ENCODE measurements at places on chromosomes 16 and 17.

GRCh38 chr17:39676198-39676819 lies 8.1 kb downstream of the PNMT start:
- DNase-seq = peak; percentile 54

DNA sequence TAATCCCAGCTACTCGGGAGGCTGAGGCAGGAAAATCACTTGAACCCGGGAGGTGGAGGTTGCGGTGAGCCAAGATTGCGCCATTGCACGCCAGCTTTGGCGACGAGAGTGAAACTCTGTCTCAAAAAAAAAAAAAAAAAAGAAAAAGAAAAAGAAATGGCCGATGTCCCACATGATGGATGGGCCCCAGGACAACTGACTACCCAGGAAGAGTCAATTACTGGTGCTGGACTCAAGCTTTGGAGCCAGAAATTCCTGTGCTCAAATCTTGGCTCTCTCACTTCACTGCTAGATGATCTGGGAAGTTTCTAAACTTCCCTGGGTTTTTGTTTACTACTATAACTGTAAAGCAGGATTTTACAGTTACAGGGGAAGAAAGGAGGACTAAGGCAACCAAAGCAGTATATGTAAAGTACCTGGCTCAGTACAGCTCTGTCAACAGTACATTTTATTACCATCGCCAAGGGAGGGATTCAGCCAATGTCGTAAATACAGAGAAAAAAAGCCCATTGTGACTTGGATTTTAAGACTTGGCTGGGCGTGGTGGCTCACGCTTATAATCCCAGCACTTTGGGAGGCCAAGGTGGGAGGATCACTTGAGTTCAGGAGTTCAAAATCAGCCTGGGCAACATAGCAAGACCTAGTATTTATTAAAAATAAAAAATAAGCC lies 11.9 kb downstream of the C16orf86 start:
- no peak for DNase-seq

- DNase-seq = no peak
These were observed 4.4 kb downstream of the COPRS start for GRCh38 chr17:31854672-31855071.

DNA sequence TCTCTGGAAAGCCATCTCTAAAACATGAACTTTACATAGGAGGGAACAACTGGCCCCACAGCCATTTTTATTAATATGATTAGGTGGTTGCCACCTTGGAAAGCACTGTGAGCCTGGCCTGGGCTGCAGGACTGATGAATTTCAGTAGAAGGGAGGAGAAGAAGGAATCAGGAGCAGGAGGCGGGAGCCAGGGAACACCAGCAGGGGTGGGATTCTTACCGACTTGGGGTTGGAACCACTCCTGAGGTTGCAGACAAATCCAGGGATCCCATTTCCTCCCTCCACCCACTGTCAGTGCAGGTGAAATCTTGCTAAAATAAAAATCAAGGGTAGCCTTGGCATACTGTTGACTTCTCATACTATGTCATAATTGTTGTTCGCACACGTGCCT lies 16.9 kb upstream of the MAP3K14 start:
- no peak for DNase-seq

- no peak for DNase-seq
These were observed 32.4 kb upstream of the CDYL2 start for GRCh38 chr16:80836846-80837245.

DNA sequence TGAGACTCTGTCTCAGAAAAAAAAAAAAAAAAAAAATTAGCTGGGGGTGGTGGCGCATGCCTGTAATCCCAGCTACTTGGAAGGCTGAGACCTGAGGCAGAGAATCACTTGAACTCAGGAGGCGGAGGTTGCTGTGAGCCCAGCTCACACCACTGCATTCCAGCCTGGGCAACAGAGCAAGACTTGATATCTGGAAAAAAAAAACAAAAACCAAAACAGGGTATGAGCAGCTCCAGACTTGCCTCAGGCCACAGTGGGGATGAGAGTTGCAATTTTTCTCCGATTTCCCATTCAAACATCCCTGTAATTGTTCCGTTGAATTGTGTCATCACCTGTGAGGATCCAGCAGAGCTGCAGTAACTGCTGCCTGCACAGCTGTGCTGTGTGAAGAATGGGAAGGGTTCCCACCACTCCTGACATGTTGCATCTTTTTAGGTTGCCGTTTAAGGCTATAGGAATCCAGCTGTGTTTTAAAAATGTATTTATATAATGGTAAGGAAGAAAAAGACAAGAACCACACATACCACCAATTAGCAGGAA lies 150.0 kb downstream of the VPS53 start:
- no peak for DNase-seq

DNA sequence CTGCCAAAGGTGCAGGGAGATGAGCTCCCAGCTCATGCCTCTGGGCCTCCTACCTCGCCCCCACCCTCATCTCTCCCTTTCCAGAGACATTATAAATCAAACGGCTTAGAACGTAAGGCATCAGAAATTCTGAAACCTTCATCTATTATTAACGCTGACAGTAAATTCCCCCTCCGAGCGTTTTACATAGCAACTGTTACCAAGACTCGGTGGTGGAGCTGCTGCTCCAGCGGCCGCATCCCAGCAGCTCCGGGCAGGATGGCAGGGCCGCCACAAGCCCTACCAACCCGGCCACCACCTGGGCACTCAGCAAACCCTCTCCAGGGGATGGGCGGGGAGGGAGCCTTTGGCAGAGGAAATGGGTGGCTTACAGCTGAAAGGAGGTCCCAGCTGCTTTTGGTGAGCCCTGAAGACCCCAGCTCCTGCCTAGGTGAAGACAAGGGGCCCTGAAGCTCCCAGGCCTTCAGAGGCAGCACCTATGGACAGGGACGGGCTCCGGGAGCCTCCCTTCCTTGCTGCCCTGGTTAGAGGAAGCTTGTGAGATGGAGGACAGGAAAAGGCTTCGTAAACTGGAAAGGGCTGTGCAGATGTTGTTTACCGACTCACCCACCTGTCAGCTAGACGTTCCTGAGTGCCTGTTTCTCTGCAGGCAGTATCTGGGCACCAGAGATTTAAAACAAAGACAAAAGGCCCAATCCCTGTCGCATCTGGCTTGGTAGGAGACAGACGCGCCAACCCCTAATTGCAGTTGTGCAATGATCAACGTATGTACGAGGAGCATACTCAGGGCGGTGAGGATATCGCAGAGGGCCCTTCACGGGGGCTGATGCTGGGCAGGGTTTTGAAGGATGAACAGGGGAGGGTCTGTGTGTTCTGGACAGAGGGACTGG lies 76.9 kb downstream of the RAI1 start:
- DNase-seq = no peak

DNA sequence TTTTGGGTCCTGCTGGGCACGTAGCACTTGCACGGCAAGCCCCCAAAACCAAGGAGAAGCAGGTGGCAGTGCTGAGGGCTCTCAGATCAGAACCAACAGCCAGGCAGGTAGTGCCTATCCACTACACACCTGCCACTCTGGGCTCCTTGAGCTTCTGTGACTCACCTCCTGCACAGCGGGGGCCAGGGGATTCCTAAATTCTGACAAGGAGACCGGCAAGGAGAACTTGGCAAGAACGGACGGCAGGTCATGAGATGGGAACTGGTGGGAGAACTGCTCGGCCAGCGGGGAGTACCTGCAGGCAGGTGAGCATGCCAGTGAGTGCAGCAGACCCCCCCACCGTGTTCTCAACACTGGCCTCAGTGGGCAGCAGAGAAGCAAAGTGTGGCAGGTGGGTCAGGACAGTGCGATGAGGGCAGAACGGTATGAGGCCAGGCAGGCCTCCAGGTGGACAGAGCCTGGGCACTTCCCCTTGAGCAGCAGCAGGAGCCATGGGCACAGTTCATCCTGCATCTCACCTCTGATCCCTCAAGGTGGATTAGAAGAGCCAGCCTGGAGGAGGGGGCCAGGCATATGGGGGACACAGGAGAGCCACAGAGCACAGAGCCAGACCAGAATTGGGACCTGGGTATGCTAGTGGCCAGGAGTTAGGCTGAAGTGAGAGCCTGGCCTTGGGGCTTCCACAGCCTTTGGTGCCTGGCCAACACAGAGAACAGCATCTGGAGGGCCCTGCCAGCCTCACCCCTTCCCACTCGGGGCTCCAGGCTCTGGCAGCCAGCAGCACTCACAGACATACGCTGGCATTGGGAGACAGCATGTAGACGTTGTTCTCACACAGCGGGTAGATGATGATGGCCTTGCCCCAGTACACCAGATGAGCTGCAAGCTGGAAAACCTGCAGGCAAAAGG lies 14.7 kb downstream of the MPG start:
- DNase-seq = no peak

GRCh38 chr17:47836601-47837000 lies 4.5 kb downstream of the SCRN2 start:
- DNase-seq = no peak

DNA sequence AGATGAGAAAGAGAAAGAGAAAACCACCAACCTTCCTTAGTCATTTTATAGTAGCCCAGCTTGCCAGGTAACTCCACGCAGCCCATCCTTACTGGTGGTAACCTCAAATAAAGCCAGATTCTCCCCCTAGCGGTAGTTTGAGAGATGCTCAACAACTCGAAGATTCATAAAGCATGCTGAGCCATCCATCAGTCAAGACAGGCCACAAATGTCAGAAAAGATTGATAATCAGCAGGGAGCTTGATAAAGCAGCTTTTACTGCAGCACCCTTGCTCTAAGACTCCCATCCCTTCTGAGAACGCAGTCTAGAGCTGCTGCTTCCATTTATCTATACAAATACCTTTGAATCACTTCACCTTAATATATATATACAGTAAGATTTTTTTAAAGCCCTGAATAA lies 451.5 kb upstream of the HSBP1 start:
- peak; percentile 44 for DNase-seq

DNA sequence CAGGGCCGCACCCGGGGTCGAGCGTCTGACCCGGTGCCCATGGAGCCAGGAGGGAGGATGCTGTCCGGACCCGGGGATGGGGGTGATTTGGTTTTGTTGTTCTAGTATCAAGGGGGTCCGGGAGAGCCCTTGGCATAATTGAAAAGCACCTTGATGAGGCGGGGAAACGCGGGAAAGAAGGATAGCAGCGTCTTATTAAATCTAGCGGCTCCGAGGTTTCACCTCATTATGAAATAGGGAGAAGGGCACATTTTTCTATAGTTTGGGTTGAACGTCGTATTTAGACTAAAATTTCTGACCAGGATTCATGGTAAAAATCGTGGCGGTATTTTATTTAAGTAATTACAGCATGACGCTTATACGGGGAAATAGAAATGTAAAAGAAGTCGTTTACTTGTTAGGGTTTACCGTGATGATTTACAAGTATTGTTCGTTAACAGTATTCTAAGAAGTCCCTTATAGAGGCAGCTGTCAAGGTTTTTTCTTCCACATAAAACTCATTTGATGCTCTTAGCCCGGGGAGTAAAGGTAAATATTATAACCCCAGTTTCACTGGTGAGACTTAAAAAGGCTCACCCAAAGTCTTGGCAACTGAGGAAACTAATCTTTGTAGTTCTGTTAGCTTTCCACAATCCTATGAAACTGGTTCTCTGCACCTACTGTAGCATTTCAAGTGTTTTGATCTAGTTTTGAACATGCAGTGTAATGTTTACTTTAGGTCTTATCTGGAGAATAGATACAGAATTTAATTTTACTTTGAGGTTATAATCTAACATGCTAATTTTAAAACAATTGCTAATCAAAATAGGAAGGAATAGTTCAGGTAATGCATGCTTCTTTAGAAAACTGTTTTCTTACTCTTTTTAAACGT lies 756 bp downstream of the LUC7L3 start:
- DNase-seq = no peak

GRCh38 chr16:22692916-22693637 lies 120.9 kb upstream of the HS3ST2 start:
- no peak for DNase-seq

GRCh38 chr16:2295056-2295798 lies 27.3 kb upstream of the RNPS1 start:
- no peak for DNase-seq

DNA sequence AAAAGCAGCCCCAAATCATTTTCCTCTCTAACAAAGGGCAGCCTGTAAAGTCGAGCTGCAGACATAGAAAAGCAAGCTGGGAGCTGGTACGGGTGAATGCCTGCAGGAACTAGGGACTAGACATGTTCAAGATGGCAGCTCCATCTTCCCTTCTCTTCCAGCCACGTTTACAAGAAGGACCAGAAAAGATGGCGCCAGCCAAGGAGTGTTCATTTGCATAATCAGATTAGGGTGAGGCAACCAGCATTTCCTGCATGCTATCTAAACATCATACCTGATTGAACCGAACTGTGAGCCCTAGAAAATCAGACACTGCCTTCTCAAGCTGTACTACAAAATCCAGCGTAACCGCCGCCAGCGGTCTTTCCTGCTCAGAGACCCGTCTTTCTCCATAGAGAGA lies 896.8 kb downstream of the CDH11 start:
- no peak for DNase-seq

GRCh38 chr17:73820686-73821448 lies 176.6 kb upstream of the SDK2 start:
- DNase-seq = no peak

DNA sequence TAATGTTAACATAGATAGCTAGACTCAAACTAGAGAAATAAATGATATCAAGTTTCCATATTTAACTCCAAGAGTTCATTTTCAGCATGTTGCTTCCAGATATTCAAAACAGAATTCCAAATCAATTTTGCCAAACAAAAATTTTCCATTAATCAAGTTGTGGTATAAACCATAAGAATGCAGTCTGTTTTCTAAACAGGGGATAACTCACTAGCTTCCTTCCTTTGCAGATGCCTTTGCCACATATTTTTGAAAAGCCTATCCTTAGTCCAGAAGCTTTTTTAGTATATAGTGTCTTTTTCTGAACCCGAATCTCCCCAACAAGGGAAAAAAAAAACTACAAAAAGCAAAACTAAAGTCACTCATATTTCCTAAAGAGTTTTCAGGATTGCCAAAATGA lies 61.5 kb downstream of the HELZ start:
- DNase-seq = no peak

GRCh38 chr16:20410121-20410723 lies 888 bp downstream of the ACSM5 start:
- peak; percentile 22 for DNase-seq

DNA sequence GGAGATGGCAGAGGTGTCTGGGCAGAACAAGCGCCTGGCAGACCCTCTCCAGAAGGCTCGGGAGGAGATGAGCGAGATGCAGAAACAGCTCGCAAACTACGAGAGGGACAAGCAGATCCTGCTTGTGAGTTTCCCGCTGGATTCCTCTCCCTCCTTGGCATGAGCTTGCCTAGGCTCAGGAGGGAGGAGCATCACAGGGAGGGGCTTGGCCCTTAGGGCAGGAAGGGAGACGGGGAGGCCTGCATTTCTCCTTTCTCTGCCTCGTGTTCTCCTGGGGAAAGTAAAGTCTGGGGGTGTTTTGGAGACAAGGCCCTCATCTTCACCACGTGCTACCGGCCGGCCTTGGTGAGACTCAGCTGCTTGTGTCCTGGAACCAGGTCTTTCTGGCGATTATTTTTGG lies 18.0 kb upstream of the DBNDD1 start:
- DNase-seq = no peak

GRCh38 chr17:64245218-64246145 lies 17.6 kb downstream of the TEX2 start:
- DNase-seq = no peak

DNA sequence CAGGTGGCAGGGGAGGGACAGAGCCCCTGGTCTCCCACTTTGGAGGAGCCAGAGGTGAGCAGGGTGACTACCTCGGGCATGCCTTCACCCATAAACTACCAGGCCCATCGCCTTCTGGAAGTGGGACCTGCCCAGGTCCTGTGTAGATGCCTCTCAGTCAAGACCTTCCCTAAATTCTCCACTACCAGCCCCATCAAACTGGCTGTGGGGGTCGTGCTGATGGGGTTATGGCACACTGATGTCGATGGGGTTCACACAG lies 5.8 kb upstream of the RAB37 start:
- no peak for DNase-seq

- peak; percentile 72 for DNase-seq
These were observed 10.1 kb downstream of the P3H4 start for GRCh38 chr17:41801374-41802271.
